ACHN (cell line): ENCODE measurements at places on chromosomes 4 and X.

DNA sequence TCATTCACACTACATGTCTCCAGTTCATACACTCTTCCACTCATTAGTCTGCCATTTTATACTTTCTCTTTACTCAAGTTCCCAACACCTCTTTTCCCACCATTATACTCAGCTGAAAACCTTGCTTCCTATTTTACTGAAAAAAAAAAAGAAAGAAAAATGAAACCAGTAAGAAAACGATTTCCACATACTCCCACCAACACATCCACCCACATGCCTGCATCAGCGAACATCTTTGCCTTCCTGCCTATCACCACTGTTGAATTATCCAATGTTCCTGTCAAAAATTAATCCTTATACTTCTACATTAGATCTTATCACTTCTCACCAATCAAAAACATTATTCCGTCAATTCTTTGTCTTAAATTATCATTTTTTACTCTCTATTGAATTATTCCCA is 188.1 kb upstream of the FAM241A start:
- DNase-seq, result no peak

GRCh38 chrX:55008571-55009358 is 8.6 kb downstream of the APEX2 start:
- DNase-seq, result no peak

GRCh38 chr4:153645183-153645582 is 38.9 kb upstream of the TLR2 start:
- no peak for DNase-seq

DNA sequence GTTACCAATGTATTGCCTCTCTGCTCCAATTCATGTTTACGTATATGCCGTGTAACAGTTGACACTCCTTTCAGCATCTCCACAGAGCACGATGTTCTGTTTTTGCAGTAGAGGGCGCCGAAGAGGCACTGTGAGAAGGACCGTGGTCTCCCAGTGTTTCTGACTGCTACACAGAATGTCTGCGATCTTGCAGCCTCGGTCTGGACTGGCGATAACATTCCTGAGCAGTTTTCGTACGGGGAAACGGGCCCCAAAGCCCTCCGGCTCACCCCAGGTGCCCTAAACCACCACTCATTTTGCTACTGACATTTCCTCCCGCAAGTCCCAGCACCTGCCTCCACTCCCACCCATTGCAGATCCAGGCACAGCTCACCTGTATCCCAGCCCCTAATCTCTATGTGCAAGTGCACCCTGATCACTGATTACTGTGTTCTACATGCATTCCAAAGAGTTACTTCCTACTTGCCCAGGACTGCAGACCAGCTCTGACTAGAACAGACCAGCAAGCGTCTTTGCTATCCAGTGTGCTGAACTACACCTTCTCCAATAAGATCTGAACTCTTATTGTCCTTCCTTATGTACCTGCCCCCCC is 12.4 kb upstream of the NFXL1 start:
- peak; percentile 53 for DNase-seq

DNA sequence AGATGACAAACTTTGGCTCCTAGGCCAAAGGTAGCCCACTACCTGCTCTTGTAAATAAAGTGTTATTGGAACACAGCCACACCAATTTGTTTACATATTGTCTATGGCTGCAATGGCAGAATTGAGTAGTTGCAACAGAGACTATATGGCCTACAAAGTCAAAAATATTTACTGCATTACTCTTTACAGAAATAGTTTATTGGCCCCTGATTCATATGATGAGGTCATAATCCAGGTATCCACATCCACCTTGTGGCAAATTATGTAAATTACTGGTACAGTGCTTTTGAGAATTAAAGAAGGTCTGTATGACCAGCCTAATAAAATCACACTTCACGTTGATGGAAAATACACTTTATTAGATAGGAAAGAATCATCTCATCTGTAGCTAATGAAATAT is 337.0 kb upstream of the DDX53 start:
- no peak for DNase-seq

GRCh38 chr4:38509551-38509950 is 154.4 kb upstream of the KLF3 start:
- no peak for DNase-seq

DNA sequence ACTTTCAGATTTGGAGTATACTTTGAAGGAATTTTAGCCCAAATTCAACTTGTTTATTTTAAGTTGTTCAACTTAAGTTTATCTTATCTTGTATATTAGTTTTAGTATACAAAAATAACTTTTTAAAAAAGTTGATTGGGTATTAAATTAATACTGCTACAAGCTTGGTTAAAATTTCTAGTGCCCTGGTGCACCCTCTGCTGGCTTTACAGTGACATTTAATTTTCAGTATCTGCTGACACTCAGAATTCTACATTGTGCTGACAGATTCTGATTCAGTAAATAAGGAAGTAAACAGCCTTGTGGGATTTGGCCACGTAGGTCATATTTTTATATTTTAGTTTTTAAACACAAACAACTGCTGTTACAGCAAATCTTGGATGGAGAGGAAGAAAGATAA is 2.9 kb downstream of the EDA start:
- peak; percentile 4 for DNase-seq

- DNase-seq, result no peak
Observed at GRCh38 chrX:53715346-53715924, 28.9 kb upstream of the HUWE1 start.

DNA sequence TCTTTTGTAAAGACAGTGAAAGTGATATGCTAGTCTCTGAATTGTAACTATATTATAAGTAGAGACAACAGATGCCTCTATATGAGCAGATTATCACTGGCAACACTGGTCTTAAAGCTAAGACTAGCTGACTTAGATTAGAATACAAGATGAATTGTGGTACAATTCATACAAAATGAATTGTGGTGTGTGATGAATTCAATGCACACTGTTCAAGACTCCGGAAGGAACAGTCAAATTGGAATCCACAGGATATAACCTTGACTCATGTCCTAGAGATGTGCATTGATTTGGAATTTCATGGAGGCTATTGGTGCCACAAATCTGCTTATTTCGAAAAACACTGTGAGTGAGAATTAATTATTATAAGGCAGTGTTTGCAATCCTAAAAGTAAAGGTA is 701.8 kb downstream of the PCDH7 start:
- no peak for DNase-seq

DNA sequence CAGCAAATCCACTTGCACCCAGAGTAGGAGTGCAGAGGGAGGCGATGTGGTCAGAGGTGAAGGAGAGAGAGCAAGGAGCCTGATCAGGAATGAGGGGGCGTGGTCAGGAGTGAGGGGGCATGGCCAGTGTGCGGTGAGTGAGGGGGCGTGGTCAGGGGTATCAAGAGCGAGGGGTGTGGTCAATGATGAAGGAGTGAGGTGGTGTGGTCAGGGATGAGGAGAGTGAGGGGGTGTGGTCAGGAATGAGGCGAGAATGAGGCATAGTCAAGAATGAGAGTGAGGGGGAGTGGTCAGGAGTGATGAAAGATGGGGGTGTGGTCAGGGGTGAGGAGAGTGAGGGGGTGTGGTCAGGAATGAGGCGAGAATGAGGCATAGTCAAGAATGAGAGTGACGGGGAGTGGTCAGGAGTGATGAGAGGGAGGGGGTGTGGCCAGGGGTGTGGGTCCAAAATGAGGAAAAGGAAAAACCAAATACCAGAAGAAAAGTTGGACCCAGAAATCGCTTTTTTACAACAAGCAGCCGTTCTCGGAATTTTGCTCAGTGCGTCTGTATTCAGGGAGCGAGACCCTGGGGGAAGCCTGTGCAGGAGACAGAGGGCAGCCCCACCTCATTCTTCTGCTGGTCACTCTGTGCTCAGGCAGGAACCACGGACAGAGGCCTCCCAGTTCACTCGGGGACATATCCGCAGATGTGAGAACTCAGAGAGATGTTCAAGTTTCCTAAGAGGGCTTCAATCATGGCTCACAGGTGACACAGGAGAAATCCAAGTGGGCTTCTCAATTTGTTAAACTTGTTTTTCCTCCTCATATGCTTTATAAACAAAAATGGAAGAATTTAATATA is 47.5 kb downstream of the MAGEA1 start:
- DNase-seq, result peak; percentile 2

DNA sequence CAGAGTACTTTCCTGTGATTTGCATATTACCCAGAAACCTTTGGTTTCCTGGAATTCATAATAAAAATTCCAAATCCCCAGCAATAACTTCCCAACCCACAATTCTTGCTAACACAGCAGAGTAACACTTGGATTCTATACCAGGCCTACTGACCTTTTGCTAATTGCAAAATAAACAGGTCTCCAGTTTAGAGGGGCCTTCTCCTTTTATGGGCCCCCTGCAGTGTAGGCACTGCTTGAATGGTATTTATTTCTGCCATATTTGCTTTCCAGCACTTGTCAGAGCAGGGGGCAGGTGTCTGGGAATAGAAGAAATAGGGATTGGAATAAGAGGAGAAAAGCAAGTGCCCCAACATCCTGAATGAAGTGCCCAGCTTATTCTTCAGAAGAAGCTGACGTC is 25.3 kb upstream of the GPC3 start:
- no peak for DNase-seq
